ENCODE measurements at places on chromosomes 1 and 21.

DNA sequence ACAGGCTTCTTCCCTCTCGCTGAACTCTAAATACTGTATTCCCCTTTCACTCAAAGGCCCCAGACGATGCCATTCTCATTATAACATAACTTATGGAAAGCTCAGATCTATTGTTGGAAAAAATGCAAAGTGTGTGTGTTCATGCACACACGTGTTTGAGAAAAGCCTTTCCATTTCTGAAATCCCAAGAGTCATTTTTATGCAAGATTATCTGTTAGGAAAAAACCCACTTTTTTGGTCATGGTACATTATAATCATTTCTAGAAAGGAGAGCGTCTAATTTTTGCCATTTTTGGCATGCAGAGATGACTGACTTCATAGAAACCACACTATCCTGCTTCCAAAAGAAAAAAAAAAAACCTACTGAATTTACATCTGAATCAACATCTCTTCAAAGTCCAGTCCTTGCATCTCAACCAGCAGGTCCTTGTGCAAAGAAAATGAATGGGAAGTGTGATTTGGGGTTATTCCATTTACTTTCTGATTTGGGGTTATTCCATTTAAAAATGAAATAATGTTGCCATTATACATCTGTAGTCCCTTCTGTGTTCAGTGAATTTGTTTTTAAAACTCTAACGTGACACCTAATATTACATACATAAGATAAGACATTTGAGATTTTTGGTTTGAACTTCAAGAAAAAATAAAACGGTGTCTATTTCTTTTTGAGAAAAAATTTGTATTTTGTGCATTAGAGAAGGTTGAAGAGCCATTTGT lies 150.3 kb downstream of the DHRS3 start:
- no peak for DNase-seq

- no peak for DNase-seq
Observed at GRCh38 chr1:93584261-93585003, 97.2 kb downstream of the BCAR3 start.

DNA sequence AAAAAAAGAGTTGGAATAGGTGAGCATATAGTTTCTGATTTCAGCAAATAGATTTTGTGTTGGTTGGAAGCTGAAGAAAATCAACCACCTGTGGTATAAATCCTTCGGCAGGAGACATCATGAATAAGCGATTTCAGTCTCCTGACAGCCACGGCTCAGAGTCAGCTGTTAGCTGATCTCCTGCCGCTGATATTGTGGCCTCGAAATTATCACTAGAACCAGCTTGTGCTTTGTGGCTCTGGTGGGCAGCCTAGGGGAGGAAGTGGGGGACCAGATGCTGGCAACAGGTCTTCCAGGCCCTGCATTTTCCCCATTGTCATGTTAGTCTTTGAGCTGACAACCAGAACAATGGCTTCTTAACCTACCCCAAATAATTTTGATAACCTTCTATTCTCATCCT lies 842 bp upstream of the GCSAML start:
- DNase-seq = no peak

- DNase-seq = no peak
Observed at GRCh38 chr1:21687081-21687529, 17.9 kb upstream of the RAP1GAP start.

DNA sequence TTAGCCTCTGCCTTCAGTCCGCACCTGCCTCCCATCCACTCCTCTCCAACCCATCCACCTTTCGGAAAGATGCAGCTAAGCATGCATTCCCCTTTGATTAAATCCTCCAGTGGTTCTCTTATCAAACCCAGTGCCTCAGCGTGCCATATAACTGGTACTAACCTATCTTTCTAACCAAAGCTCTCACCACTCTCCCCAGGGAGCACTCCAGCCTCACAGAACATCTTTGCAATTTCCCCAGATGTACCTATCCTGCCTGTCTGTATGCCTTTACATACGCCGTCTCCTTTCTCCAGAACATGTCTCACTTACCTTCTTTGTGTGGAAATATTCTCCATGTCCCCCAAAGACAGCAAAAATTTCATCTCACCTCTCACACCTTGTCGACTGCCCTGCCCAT lies 80.0 kb downstream of the SLC25A24 start:
- DNase-seq = no peak

DNA sequence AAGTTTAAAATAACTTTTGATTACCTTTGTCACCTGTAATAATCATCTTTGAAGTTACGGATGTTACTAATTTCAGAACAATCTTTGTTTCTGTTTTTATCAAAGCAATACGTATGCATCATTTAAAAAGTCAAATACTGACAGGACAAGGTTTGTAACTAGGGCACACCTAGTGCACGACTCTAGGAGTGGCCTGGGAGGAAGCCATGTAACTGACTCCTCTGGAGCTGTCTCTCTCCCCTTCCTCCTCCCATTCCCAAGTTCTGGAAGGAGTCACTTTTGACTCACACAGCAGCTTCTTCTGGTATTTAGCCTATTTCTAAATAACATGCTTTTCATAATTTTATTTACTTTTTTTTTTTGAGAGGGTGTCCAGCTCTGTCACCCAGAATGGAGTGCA lies 11.8 kb upstream of the RAP1GAP start:
- DNase-seq = no peak

GRCh38 chr1:42380586-42381279 lies at the start of gene RIMKLA:
TSS of gene RIMKLA (plus strand) at chr1:42380792. CDS start at chr1:42380935, 143 bp downstream.
- no peak for DNase-seq

DNA sequence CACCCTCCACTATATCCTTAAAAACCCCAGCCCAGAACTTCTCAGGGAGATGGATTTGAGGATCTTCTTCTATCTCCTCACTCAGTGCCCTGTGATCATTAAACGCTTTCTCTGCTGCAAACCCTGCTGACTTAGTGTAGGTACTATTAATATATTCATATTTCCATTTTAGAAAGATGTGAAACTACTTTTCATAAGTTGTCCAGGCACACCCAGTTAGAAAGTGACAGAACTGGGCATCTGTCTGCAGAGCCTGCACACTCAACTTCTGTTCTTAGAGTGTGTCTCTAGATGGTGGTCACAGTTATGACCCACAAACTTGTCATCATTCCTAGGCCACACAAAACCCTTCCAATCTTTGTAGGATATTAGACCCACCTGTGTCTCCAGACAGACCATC lies 55.0 kb downstream of the FCRL5 start:
- DNase-seq = no peak

DNA sequence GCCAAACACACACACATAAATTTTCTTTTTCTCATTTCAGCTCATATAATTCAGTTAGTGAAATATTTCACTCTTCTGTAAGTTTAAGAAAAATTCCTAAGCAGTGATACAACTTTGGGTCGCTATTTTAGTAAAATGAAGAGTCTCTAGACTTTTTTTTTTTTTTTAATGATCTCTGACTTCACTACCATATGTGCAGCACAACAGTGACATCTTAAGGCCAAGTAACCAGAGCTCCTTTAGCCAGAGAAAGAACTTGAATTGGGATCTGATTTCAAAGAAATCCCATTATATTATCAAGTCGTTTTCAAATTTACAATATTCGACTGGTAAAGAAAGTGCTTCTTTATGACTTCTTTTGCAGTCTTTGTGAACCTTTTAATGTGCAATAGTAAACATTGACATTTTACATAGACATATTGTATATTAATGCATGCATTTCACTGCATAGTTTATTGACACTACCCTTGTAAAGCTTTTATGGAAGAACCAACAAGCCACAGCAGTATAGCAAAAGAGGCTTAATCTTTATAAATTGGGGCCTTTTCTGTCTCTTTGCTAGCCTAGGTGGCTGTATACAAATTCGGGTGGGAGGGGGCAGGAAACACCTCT lies 62.2 kb downstream of the LRRC40 start:
- no peak for DNase-seq

DNA sequence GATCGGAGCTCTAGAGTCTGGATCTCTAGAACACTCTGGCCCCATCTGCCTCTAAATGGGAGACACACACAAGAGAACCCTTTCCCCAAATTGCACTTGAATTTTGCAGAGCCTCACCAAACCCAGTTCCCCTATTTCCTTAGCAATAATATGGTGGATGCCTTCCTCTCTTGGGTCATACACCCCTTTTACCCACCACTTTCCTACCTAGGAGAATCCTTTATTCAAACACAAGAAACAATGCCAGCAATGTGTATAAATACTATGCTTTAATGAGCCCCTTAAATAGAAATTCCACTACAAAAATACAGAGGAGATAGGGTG lies 760 bp upstream of the SF3B4 start:
- no peak for DNase-seq

GRCh38 chr1:62724430-62724829 lies 36.2 kb upstream of the DOCK7 start:
- DNase-seq = no peak

DNA sequence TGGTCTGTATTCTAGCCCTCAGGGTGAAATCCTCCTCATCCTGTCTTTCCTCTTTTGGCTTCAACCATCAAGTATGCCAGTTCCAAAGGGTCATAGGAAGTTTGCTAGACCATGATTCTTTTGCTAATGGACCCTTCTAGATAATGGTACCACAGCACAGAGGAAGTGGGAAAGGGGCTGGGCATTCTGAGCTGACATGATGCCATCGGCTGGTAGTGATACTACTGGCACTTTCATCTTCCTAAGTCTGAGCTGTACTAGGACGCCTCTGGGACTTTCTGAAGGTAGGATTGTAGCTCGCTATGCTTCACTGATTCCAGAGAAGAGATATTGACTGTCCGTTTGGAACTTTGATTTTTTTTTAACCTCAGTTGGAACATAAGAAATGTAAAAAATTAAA lies 11.4 kb downstream of the FASLG start:
- no peak for DNase-seq

- no peak for DNase-seq
Observed at GRCh38 chr1:228929476-228930027, 194.3 kb downstream of the RHOU start.

GRCh38 chr1:162530307-162530987 lies 31.1 kb upstream of the UAP1 start:
- DNase-seq = no peak

Data from omental fat pad (tissue), 4 donors.